ENCODE measurements at places on chromosomes 2 and 18.

GRCh38 chr2:109164739-109165221 lies 35.8 kb downstream of the SH3RF3 start:
- peak; percentile 78 for DNase-seq

- DNase-seq: no peak
Measured at GRCh38 chr2:68379184-68379708, 14.2 kb downstream of the PLEK start.

DNA sequence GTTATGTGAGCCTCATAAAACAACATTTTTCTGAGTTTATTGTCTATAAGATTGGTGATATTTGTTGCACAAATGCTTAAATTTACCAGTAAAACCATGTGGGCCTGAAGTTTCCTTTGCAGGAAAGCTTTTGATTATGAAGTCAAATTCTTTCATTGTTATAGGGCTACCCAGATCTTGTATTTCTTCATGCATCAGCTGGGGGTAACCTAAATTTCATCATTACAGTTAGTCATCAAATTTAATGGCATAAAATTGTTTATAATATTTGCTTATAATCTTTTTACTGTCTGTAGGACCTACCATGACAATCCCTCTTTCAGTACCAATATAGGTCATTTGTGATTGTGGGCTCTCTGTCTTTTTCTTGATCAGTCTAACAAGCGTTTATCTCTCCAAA lies 47.8 kb downstream of the SMAD2 start:
- peak; percentile 55 for DNase-seq

GRCh38 chr2:191173206-191173605 lies 22.4 kb upstream of the STAT4 start:
- DNase-seq: no peak

DNA sequence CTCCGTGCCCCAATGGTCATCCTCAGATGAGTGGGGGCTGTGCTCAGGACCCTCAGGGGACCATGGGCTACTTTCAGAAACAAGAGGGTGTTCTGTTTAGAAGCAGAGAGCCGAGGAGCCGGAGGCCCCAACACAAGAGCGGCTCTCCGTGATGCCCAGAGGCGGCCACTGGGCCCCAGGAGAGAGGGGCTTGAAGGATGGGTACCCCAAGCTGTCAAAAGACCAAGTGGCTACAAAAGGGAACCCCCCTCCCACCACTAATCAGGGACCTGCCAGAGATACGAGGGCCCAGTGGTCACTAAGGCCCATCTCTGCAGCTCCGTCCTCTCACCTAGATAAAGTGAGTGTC lies 93.6 kb downstream of the HDAC4 start:
- DNase-seq: no peak

DNA sequence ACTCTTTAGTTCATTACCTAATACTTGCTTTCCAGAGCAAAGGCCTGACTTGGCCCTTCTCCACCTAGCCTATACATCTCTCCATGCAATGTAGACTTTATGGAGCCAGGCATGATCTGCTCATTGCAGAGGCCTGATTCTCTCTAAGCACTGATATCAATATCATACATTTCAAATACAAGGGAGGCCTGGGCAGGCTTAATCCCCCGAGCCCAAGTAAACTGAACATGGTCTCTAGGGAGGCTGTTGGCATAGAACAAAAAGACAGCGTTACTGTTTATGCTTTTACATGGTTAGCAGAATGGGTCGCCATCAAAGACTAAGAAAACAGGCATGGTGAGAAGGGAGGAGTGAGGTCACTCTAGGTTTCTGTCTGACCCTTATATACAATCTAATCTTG lies 695.1 kb downstream of the ZEB2 start:
- DNase-seq: no peak

DNA sequence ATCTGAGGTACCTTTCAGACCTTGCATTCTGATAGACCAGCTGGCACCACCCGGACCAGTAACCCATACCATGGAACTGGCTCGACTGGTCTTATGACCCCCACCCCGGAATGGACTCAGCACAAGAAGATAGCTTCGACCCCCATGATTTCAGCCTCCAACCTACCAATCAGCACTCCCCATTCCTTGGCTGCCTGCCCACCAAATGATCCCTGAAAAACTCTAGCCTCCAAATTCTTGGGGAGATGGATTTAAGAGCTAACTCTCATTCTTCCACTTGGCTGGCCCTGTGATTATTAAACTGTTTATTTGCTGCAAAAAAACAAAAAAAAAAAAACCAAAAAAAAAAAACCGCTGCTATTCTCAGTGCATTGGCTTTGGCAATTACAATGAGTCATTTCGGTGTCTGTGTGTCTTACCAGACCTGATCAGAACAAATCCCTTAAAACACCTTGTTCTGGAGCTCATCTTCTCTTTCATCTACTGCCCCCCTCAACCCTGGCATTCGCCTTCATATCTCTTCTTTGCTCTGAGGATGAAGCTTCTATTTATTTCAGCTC lies 60.1 kb upstream of the KIF5C start:
- DNase-seq: peak; percentile 29

GRCh38 chr18:67672155-67672554 lies 155.6 kb upstream of the DSEL start:
- DNase-seq: peak; percentile 23

GRCh38 chr2:54691445-54692135 lies 31.9 kb upstream of the EML6 start:
- DNase-seq: no peak

- no peak for DNase-seq
Measured at GRCh38 chr2:180394305-180394704, 387.2 kb upstream of the CWC22 start.

GRCh38 chr18:53543711-53544110 lies 680.8 kb downstream of the MBD2 start:
- no peak for DNase-seq

DNA sequence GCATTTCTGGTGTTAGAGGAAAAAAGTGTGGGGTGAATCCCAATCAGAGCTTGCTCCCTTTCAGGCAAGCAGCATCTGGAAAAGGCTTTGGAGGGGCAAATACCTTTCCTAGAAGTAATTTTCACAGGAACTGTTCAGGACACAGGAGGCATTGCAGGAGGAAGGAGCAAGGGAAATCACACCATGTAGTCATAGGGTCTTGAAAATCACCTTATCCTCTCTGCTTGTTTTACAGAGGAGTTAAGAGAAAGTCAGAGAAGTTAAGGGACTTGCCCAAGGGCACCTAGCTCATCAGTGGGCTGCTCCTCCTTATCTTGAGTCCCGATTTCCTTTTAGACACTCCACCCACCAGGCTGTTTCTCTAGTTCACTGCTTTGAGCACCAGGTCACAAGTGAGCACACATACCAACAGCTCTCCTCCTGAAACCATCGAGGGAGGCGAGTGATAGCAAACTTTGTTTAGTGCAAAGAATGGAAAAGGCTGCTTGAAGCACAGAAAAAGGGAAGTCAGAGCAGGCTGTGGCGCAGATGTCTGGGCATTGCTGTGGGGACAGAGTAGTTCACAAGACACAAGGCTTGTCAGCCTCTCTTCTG lies 89.2 kb upstream of the CXCR4 start:
- DNase-seq: no peak

DNA sequence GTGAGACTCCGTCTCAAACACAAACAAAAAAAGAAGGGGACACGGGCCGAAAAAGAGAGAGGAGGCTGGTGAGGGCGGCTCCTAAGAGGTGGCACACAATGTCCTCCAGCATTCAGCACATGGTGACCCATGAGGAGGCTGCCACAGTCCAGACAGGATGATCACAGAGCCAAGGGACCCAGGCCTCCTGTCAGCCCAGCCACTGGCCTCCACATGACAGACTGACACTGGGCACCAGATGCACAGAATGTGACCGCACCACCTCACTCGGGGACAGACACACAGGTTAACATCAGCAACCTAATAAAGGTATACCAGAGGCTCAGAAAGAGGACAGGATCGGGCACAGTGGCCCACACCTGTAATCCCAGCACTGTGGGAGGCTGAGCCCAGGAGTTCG lies 21.0 kb downstream of the PASK start:
- no peak for DNase-seq

GRCh38 chr2:55965966-55966365 lies 42.4 kb upstream of the EFEMP1 start:
- DNase-seq: peak; percentile 20

DNA sequence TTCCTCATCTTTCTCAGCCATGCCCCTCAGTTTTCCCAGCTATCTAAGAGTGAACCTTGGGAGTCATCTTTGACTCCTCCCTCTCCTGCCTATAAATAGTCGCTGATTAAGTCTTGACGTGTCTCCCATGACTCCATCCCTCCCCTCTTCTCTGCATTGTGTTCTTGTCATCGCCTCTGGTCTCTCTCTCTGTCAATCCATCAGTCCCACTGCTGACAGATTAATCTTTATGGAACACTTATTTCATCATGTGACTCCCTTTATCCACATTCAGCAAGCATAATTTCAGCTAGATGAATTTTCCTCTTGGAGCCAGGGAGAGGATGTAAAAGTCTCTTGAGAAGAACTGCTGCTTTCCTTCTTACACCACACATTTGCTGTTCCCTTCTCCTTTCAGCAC lies 9.4 kb downstream of the ADAM23 start:
- peak; percentile 43 for DNase-seq

DNA sequence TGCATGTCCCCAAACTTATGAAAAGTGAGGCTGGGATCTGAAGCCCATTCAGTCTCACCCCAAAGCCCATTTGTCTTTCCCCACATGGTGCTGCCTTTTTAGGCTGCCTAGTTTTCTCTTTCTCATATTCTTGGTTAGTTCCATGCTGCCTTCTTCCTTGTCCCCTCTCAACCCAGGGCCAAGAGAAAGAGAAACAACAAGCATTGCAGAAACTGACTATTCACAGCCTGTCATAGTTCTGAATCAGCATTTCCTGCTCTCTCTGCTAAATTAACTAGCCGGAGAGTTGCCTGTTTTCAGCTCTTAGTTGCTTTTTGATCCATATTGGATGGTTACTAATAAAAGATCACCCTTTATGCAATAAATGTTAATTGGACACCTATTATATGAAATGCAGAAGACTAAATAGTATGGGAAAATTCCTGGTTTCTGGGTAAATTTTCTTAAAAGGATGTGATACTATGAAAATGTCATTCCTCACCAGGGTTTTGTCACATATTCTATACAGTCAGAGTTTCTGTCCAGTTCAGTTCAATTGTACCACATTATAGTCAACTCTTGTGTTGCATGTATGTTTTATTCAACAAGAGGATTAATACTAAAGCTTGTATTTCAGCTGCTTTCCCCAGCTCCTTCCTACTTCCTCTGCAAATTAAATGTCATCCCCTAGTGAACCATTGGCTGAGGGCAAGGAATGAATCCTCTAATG lies 246.5 kb downstream of the GALR1 start:
- DNase-seq: no peak

DNA sequence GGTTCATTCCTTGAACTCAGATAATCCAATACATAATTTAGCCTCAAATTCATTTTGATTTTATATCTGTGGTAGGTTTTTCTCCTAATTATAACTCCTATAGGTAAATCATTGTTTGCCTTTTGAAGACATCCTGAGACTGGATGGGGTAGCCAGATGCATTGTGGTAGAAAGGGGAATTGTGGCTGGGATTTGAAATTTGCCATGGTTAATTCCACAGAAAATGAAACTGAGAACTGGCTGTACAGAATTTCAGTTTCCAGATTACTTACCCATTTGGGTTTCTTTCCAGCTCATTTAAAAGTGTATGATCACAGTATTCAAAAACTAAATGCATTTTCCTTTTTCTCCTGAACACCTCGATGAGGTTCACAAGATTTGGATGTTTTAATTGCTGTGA lies 18.2 kb downstream of the CDKL4 start:
- no peak for DNase-seq

DNA sequence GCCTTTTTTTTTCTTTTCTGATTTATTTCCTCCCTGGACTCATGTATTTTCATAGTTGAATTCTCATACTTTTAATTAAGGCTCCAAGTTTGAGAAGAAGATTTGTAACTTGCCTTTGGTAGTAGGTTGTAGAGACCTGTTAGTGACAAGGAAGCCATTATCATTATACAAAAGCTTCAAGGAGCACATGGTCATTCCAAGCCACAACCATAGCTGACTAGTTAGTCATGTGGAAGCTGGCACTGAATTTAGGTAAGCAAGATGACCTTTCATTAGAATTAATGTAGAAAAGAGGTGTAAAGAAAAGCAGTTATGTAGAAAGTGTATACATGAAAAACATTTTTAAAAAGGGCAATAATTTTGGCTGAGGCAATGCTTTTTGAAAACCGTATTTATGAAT lies 89.7 kb downstream of the LRP1B start:
- DNase-seq: no peak

DNA sequence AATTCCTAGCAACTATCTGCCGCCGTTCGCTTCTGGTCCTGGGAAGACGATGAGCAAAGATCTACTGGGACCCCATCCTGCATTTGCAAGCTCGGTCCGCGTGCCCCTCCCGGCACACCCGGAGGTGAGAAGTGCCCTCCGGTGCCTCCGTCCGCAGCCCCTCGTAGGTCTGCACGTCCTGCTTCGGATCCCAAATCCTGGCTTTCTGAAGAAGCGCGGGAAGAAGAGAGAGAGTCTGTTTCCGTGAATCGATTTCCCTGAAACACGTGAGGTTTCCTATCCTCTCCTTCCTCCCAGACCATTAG lies 5.0 kb upstream of the OSR1 start:
- no peak for DNase-seq

GRCh38 chr2:241469746-241470145 lies 38.6 kb downstream of the STK25 start:
- no peak for DNase-seq

- peak; percentile 59 for DNase-seq
Measured at GRCh38 chr18:8791171-8791651, 85.9 kb downstream of the MTCL1 start.

- no peak for DNase-seq
Measured at GRCh38 chr2:29760008-29760407, 161.4 kb downstream of the ALK start.

- no peak for DNase-seq
Measured at GRCh38 chr2:212427638-212428037, 111.0 kb downstream of the ERBB4 start.

- peak; percentile 27 for DNase-seq
Measured at GRCh38 chr2:46241344-46241743, 55.9 kb upstream of the EPAS1 start.

- peak; percentile 68 for DNase-seq
Measured at GRCh38 chr2:196249860-196250259, 78.5 kb upstream of the STK17B start.

All from IMR-90 (cell line).